ENCODE measurements at places on chromosomes 2 and 18.

DNA sequence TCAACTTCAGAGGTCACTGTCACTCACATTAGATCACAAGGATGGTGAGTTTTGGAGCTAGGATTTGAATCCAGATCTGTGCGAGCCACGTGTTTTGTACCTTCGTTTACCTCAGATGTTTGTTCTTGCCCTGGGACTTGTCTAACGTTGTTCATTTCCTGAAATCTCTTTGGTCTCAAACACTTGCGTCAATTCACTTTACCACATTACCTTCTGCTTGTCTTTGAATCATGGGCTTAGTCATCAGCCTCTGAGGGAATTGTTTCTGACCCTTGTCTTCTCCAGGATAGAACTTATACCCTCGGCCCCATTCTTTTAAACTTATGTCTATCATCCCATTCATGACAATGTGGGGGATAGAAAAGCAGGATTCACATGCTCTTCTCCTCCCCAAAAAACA lies 282.7 kb downstream of the DCDC2C start:
- DNase-seq: no peak

- no peak for DNase-seq
Observed at GRCh38 chr2:41711736-41712135, 336.1 kb upstream of the PKDCC start.

DNA sequence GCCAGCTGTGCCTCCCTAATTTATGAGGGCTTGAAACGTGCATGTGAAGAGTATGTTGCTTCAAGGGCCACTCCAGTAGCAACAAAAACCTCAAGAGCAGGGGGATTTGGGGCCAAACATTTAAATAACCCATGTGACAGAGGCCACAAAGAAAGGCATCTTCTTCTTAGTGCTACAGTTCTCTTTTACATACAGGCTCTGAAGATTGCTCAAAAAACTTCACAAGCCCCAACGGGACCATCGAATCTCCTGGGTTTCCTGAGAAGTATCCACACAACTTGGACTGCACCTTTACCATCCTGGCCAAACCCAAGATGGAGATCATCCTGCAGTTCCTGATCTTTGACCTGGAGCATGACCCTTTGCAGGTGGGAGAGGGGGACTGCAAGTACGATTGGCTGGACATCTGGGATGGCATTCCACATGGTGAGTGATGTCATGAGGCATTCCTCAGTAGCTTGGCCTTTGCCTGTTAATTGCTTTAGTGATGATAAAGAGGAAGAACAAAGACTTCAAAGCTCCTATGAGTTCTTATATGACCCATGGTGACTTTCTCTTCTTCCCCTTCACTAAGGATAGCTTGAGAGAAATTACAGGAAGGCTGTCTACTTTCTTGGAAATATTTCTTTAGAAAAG lies 40.1 kb downstream of the NRP2 start:
- no peak for DNase-seq

DNA sequence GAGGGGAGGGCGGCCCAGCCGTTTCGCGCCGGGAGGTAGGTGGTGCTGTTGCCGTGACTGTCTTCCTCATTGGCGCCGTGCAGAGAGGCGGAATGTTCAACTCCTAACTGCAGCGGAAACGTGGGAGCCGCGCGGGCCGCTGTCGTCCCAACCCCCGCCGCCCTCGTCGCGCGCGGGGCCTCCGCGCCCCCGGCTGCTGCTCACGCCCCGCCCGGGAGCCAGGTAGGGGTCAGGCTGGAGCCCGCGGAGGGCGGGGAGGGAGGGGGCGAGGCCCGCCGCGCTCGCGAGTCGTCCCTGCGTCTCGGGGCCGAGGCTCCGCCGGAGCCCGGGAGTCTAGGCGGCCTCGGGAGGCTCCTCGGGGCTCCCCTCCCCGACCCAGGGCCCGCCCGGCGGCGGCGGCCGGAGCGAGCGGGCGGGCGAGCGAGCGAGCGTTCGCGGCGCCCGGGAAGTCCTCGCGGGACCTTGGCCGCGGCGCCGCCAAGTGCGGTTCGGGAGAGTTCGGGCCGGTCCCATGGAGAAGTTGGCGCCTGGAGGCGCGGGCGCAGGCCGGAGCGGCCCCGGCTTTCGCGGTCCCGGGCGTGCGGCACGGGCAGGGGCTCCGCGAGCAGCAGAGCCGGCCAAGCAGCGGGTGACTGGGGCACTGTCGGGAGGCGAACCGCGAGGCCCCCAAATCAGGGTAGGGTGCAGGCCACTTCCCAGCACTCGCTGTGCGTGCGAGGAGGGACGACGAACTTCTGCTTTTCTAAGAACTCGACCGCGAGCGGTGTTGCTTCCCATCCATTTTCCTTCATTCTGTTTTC lies at the start of gene MAP3K20:
TSS of gene MAP3K20 (plus strand) at position 66 of the 800 bp plus-strand sequence. CDS start 15,186 bp downstream, outside the sequence.
- peak; percentile 66 for DNase-seq

DNA sequence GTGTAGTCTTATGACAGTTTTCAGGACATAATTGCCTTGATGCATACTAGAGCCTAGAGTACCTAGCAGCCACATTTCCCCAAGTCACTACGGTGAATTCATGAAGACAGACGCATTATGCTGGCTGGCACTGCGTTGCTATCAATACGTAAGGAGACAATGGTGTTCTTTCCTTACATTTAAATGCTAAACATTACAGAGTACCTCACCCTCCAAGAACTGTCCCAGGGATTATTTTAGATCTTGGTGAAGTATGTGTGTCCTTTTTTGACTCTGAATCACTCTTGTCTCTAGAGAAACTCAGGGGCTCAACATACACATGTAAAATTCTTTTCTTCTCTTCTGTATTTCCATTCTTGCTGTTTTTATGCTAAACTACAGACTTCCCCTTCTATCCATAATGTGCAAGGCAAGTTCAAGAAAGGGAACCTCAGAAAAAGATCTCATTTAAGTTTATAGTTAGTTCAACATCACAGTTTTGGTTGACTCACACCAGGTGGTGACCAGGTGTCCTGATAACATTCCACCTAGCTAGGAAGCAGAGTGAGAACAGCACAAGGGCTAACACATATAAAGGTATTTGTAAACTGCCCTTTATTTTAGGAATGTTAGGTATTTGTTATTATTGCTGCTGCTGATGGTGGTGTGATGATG lies 212.4 kb upstream of the HNRNPA3 start:
- DNase-seq: no peak

DNA sequence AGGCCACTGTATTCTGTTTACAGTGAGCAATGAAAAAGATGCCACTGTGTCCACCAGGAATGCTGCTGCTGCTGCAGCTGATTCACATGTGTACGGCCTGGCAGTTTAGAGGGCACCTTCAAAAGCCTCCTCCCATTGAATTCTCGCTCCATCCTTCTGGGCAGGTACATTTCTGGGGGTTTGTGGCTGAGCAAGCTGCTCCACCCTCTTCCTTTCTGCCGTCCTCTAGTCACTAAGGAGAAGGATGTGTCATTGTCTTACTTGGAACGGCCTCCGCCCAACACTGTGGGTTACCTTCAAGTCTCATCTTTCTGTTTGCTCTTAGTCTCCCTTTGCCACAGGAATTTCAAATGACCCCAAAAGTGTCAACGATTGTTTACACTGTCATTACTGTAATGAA lies 182.0 kb downstream of the ZBTB7C start:
- DNase-seq: peak; percentile 38

- DNase-seq: no peak
Observed at GRCh38 chr2:107107351-107107750, 221.4 kb upstream of the ST6GAL2 start.

- DNase-seq: no peak
Observed at GRCh38 chr2:20706786-20707185, 39.8 kb downstream of the GDF7 start.

DNA sequence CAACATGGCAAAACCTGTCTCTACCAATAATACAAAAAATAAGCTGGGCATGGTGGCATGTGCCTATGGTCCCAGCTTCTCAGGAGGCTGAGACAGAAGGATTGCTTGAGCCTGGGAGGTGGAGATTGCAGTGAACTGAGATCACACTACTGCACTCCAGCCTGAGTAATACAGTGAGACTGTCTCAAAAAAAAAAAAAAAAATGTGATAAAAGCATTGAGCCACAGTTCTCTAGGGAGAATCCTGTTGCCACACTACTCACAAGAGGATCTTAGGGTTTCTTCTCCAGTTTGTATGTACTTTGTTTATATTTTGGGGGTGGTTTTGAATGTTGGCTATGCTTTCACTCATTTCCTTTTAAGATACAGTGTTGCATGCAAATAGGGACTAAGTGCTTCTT lies 62.0 kb downstream of the TMEM185B start:
- DNase-seq: no peak

All from H4 (cell line).